ENCODE measurements at places on chromosomes 2 and 18.

GRCh38 chr18:12839057-12839525 lies 44.9 kb downstream of the PTPN2 start:
- no peak for DNase-seq

- no peak for DNase-seq
Observed at GRCh38 chr2:71778514-71778913, 325.2 kb downstream of the DYSF start.

GRCh38 chr2:8595811-8596600 lies 85.8 kb upstream of the ID2 start:
- DNase-seq: no peak

GRCh38 chr2:74834792-74835755 lies 1.1 kb downstream of the HK2 start:
- peak; percentile 69 for DNase-seq

DNA sequence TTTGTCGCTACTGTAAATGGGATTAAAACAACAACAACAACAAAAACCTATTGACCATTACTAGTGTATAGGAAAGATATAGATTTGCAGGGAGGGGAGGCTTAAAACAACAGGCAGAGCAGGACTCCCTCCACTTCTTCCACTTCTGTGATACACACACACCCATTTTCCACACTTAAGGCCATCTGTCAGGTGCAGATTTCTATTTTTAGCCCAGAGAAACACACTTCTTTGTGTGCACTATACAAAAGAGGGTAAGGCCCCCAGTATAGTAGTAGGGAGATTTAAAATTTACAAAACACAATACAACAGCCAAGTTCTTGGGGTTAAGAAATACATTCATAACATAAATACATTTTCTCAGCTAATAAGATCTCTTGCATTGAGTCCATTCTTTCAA lies 22.4 kb downstream of the PTPN2 start:
- no peak for DNase-seq

- DNase-seq: no peak
Observed at GRCh38 chr18:79805926-79806487, 8.3 kb downstream of the KCNG2 start.

GRCh38 chr2:109454765-109455394 lies 158.9 kb downstream of the SEPTIN10 start:
- DNase-seq: no peak
